ENCODE measurements at places on chromosomes 13 and 19.
A peak's percentile ranks its signal among the peaks of the same experiment; 100 is the strongest.

GRCh38 chr19:50555450-50556281 is 12.6 kb downstream of the LRRC4B start:
- H3K27me3 ChIP-seq = peaks cover 60% of the 10 kb centered on the region
- no peak overlapping the region for H3K27ac ChIP-seq
- no peaks in the 10 kb centered on the region for H3K36me3 ChIP-seq
- peaks cover 14% of the 10 kb centered on the region for H3K4me1 ChIP-seq
- H3K4me3 ChIP-seq = no peak overlapping the region

DNA sequence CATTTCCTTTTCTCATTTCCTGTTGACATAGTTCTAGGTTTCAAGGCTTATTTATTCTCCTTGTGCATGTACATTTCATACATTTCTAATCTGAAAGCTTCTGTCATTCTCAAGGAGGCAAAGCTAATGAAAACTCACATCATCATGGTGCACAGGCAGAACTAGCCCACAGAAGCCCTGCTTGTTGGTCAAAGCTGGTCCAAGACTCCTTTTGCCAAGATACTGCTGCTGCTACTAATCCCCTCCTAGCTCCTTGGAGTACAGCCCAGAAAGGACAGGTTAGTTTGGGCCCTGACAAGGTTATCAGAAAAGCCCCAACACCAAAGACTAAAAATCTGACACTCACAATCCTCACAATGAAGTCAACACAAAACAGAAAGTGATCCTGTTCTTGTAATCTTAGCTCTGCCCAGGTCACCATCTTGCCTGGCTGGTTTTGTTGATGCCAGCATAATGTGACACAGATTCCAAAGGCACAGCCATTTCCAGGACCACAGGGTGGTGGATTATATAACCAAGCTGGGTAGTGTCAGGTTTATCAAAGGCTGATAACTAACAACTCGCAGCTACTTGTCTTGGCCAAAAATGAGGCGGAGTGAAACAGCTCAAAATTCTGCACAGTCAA is 417.4 kb downstream of the NDFIP2 start:
- no peak overlapping the region for H3K27ac ChIP-seq
- H3K36me3 ChIP-seq = no peaks in the 10 kb centered on the region
- no peak for DNase-seq
- H3K4me1 ChIP-seq = no peaks in the 10 kb centered on the region

GRCh38 chr19:47509973-47510372 is 4.9 kb downstream of the NAPA start:
- H3K27me3 ChIP-seq = no peaks in the 10 kb centered on the region
- no peak overlapping the region for H3K27ac ChIP-seq
- H3K4me3 ChIP-seq = no peak overlapping the region
- no peak for DNase-seq
- H3K36me3 ChIP-seq = peaks cover 19% of the 10 kb centered on the region

DNA sequence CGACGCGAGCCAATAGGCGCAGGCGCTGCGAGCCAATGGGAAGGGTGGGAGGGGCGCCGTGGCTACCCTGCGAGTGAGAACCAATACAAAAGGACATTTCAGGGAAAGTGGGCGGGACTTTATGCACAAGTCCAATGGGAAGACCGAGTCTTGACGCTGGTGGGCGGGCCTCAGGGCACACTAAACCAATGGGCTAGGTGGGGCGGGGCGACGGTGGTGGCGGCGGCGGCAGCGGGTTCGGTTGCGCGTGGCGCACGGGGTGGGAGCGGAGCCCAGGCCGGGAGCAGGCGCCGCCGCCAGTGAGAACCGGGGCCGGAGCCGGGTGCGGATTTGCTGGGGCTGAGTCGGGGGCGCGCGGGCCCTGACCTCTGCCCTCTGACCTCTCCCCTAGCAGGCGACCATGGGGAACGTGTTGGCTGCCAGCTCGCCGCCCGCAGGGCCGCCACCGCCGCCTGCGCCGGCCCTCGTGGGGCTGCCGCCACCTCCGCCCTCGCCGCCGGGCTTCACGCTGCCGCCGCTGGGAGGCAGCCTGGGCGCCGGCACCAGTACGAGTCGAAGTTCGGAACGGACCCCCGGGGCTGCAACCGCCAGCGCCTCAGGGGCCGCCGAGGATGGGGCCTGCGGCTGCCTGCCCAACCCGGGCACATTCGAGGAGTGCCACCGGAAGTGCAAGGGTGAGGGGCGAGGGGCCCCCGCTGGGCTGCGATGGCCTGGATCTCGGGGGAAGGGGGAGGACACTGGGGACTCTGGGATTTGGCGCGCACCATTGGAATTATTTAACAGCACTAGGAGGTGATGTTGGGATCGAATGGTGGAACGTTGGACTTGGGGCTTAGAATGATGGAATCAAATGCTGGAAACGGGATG is at the start of gene TOMM40:
Gene TOMM40 (plus strand): TSS at position 239 of the 867 bp plus-strand sequence. CDS start 162 bp downstream, at position 401.
- no peaks in the 10 kb centered on the region for H3K27me3 ChIP-seq
- no peaks in the 10 kb centered on the region for H3K36me3 ChIP-seq
- peaks cover 16% of the 10 kb centered on the region for H3K4me1 ChIP-seq
- peak within 1 kb of the TSS; percentile 90 for H3K4me3 ChIP-seq
- peak within 1 kb of the TSS; percentile 98 for H3K27ac ChIP-seq
- DNase-seq = no peak

GRCh38 chr13:110883542-110883941 is 31.3 kb downstream of the ANKRD10 start:
- H3K4me1 ChIP-seq = no peaks in the 10 kb centered on the region
- H3K27ac ChIP-seq = no peak overlapping the region
- no peak for DNase-seq
- no peaks in the 10 kb centered on the region for H3K27me3 ChIP-seq

DNA sequence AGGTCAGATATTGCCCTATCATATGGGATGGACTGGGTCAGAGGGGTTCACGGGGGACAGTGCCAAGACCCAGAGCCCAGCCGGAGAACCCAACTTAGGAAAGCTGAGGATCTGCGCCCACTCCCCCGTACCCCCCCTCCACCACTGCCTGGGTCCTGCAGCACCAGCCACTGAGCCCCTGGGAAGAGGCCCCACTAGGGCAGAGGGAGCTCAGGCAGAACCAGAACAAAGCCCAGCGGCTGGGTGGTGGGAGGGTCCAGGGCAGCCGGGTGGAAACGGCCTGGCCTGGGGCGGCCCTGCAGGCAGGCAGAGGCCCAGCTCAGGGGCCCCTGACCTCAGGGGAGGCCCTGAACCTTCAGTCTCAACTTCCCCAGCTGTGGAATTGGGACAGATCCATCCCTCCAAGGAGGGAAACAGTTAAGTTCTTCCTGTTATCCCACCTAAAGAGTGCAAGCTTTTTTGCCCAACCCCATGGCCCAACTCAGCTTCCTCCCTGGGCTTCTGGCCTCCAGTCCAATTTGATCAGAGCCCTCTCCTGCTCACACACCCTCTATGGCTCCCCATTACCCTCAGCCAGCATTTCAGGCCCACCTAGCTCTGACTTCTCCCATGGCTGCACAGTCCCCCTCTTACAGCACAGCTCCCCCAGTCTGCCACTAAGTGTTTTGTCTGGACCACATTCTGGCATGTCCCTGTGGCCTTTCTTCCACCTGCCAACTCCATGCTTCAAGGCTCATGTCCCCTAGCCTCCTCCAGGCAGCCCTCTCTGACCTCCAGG is 3.1 kb downstream of the NR2F6 start:
- H3K4me1 ChIP-seq = peaks cover 29% of the 10 kb centered on the region
- H3K4me3 ChIP-seq = no peak overlapping the region
- H3K36me3 ChIP-seq = no peaks in the 10 kb centered on the region
- no peaks in the 10 kb centered on the region for H3K27me3 ChIP-seq
- peak; percentile 23 for DNase-seq

- H3K36me3 ChIP-seq = no peaks in the 10 kb centered on the region
- no peaks in the 10 kb centered on the region for H3K27me3 ChIP-seq
- DNase-seq = no peak
- H3K27ac ChIP-seq = no peak overlapping the region
- H3K4me3 ChIP-seq = no peak overlapping the region
These were observed 147.9 kb downstream of the LMO7 start for GRCh38 chr13:75784003-75784402.

DNA sequence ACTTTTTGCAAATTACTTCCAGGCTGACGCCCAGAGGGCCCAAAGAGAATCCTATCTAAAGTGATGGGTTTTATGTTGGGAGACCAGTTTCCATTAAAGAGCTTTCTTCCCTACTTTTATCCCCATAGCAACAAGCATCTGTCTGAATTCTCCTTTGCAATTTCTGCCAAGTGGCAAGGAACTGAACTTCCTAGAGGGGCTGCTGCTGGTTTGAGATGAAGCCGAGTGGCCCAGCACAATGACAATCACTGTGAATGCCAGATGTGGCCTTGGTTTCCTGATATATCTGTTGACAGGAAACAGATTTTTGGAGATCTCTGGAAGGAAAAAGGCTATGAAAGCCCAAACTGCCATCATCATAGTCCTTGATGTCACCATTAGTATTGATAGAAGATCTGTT is 198.6 kb downstream of the OXGR1 start:
- H3K4me1 ChIP-seq = no peaks in the 10 kb centered on the region
- H3K36me3 ChIP-seq = no peaks in the 10 kb centered on the region
- DNase-seq = no peak
- no peaks in the 10 kb centered on the region for H3K27me3 ChIP-seq
- no peak overlapping the region for H3K27ac ChIP-seq

- H3K4me3 ChIP-seq = no peak within 1 kb of the TSS
- DNase-seq = peak; percentile 56
- H3K4me1 ChIP-seq = no peaks in the 10 kb centered on the region
- no peak within 1 kb of the TSS for H3K27ac ChIP-seq
These were observed at the start of gene TMEM272 for GRCh38 chr13:51844862-51845573. TMEM272 (minus strand) TSS chr13:51845177; CDS start chr13:51838530, 6,647 bp downstream.

- peaks cover 21% of the 10 kb centered on the region for H3K4me1 ChIP-seq
- H3K27me3 ChIP-seq = peaks cover 50% of the 10 kb centered on the region
- DNase-seq = no peak
- H3K4me3 ChIP-seq = no peak within 1 kb of the TSS
These were observed at the start of gene DMKN for GRCh38 chr19:35513628-35514281. DMKN (minus strand) TSS chr19:35513649; CDS start chr19:35513475, 174 bp downstream.

DNA sequence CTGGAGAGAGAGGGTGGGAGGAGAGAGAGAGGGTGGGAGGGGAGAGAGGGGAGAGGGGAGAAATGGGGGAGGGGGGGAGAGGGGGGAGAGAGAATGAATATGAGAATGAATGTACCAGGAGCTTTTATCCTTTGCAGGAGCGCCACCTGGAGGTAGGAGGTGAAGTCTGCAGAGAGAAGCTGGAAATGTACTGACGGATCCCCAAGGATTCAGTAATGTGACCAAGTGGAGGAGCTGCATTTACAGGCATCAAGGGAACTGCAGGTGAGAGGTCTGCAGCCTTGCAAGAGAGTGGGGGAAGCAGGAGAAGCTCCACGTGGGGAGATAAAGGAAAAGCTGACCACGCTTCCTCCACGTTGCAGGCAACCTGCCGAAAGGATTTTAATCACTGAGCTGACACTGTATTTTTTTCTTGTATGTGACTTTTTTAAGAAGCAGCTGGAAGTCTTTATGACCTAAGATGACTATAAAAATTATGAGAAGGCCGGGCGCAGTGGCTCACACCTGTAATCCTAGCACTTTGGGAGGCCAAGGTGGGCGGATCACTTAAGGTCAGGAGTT is 33.7 kb downstream of the VSTM1 start:
- H3K36me3 ChIP-seq = no peaks in the 10 kb centered on the region
- peak; percentile 56 for DNase-seq
- no peak overlapping the region for H3K27ac ChIP-seq
- no peaks in the 10 kb centered on the region for H3K27me3 ChIP-seq

GRCh38 chr19:1074544-1075283 is 7.7 kb downstream of the ARHGAP45 start:
- DNase-seq = peak; percentile 93
- peaks cover 90% of the 10 kb centered on the region for H3K4me1 ChIP-seq
- no peaks in the 10 kb centered on the region for H3K36me3 ChIP-seq
- peak overlapping the region; percentile 19 for H3K27ac ChIP-seq
- H3K27me3 ChIP-seq = no peaks in the 10 kb centered on the region

DNA sequence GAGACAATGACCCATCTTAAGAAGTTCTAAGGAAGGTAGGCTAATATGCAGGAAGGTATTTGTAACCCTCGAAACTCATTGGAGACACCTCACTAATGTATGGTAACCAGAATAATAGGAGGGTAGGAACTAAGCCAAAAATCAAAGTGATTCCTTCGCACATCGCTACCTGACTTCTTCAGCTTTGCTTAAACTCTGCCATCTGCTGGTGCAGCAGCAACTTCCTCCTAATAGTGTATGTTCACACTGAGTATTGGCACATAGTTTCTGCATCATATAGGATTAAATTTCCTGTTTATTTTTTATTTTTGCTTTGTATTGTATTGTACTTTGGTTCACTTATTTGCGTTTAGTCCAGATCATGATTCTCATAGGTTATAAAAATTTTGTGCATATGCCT is 676.2 kb downstream of the GPC5 start:
- H3K4me1 ChIP-seq = no peaks in the 10 kb centered on the region
- no peak overlapping the region for H3K27ac ChIP-seq
- H3K4me3 ChIP-seq = no peak overlapping the region
- H3K36me3 ChIP-seq = no peaks in the 10 kb centered on the region
- no peaks in the 10 kb centered on the region for H3K27me3 ChIP-seq
- no peak for DNase-seq

All from B cell (primary cell).